Frontal cortex (tissue), 4 donors: ENCODE measurements at places on chromosomes 11 and 22.

DNA sequence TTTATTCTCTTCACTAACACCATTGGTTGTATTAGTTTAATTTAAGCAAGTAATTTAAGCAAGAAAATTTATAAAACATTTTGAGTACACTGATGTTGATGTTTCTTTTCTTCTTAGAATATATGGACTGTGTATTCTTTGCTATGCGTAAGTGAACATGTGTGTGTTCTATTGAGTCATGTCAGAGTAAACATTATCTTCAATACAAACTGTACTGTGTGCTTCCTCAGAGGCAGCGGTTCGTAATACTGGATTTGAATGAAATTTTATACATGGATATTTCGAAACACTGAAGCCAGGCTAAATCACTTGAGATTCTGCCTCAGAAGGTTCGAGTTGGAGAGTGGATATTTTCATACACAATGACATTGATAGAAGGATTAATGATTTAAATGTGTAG, 452.6 kb downstream of the LUZP2 start:
- DNase-seq, result no peak

GRCh38 chr22:23230348-23231068, 50.2 kb downstream of the BCR start:
- no peak for DNase-seq

DNA sequence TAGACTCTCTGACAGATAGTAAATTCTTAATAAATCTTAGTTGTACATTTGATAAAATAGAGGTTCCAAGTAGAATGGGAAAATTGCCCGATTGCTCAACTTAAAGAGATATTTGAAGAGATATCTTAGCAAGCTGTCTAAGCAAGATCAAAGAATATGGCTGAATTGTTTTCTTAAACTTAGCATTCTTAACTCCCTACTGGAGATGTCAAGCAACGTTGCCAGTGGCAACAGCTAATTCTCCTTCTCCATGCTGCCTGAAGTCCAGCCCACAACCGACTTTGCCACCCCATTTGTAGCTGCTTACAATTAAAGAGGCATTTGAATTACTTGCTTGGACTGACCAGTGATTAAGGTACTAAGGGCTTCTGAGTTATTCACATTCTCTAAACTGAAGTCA, 94.4 kb downstream of the FAM181B start:
- no peak for DNase-seq

- DNase-seq, result no peak
These were observed 133.1 kb upstream of the TBCEL start for GRCh38 chr11:120890609-120891320.

GRCh38 chr11:32088117-32088941, 2.5 kb upstream of the RCN1 start:
- peak; percentile 32 for DNase-seq

GRCh38 chr11:88317536-88317935, 20.0 kb downstream of the CTSC start:
- DNase-seq, result no peak

GRCh38 chr11:66592457-66593302, at the start of the genes CCDC87 and CCS:
CCDC87 (minus strand) TSS chr11:66593063; CDS start chr11:66593015, 48 bp downstream.
CCS (plus strand) TSS chr11:66593185; CDS start chr11:66593262, 77 bp downstream.
- peak; percentile 100 for DNase-seq

DNA sequence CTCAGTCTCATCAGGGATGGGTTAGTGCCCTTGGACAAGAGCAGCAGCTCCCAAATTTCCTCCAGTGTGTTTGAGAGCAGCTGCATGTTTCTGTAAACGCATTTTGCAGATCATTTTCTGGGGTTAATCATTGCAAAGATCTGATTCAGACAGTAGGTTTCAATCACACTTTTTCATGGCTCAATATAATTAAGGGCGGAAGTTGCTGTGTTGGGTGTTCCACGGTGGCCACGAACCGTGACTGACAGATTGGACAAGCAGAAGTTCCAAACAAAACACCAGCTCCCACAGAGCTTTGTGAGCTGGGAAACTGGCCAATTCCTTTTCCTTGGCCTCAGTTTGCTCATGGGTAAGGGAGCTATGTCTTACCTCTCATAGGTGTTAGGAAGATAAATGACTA, 8.4 kb upstream of the RASSF10 start:
- DNase-seq, result no peak

DNA sequence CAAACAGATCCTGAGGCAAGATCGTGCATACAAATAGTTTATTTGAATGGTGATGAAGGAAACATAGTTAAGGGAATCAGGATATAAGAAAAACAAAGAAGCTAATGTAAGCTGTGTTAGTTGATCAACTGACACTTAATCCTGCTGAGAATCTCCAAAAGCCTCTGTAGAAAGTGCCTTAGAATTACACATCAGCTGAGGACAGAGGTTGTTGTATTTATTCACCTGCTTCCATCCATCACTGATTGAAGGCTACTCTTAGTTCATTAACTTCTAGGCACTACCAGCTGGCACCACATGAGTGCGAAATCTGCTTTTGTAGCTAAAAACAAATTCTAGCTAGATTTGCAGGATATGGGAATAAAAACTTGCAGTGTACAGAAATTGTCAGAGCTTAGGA, 1082.0 kb upstream of the CNTN5 start:
- no peak for DNase-seq

GRCh38 chr11:45262900-45263299, 23.2 kb downstream of the SYT13 start:
- DNase-seq, result no peak

DNA sequence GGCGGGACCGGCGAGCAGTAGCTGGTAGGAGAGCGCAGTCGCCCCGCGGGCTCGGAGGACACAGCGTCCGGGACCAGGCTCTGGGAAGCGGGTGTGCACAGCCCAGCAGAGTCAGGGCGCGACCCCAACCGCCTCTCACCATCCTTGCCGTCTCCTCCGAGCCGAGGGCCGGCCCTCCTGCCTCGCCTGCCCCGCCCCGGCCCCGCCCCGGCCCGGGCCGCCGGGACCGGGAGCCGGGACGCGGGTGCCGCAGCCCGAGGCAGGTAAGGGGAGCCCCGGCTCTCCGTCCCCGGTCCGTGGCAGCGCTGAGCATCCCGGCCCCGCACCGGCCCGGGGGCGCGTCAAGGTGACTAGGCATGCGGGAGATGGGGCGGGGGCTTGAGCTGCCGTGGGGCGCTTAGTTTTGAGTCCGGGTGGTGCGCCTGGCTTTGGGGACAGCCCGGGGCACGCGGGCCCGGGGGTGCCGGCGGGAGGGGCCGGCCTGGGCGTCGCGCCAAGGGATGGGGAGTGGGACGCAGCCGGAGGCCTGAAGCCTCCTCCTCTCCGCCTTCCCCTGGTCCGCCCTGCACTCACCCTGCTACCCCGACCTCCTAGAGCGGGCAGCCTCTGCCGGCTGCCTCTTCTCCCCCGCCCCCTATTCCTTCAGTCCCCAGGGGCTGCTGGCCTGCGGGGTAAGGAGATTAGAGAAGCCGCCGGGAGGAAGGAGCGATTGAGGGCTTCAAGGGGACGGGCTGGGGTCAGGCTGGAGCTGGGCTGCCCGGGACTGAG, at the start of gene ABCG4:
TSS of gene ABCG4 (plus strand) at position 35 of the 768 bp plus-strand sequence. CDS start 914 bp downstream, outside the sequence.
- peak; percentile 42 for DNase-seq

DNA sequence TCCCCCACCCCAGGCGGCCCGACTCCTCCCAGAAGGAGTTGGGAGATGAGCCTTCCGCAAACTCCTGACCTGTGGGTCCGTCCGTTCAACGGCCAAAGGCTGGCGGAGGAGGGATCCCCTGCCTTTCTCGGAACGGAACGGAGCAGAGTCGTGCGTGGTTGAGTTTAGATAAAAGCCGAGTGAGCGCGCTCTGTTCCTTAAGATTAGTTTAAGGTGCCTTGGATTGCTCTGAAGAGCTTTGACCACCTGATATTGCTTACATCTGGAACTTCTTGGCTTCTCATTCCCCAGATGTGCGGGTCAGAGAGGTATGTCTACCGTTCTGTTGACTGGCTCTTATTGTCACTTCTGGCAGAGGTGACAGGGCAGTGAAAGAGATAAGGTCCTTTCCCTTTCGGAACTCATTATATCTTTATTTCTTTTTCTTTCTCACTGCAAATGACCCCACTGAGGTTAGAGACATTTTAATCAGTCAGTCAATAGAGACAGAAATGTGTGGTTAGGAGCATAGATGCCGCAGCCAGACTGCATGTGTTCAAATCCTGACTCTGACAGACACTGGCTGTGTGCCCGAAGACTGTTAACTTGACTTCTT, at the start of gene TRIM6:
TSS of gene TRIM6 (plus strand) at position 31 of the 595 bp plus-strand sequence. CDS start at position 292, 261 bp downstream.
- peak; percentile 21 for DNase-seq

DNA sequence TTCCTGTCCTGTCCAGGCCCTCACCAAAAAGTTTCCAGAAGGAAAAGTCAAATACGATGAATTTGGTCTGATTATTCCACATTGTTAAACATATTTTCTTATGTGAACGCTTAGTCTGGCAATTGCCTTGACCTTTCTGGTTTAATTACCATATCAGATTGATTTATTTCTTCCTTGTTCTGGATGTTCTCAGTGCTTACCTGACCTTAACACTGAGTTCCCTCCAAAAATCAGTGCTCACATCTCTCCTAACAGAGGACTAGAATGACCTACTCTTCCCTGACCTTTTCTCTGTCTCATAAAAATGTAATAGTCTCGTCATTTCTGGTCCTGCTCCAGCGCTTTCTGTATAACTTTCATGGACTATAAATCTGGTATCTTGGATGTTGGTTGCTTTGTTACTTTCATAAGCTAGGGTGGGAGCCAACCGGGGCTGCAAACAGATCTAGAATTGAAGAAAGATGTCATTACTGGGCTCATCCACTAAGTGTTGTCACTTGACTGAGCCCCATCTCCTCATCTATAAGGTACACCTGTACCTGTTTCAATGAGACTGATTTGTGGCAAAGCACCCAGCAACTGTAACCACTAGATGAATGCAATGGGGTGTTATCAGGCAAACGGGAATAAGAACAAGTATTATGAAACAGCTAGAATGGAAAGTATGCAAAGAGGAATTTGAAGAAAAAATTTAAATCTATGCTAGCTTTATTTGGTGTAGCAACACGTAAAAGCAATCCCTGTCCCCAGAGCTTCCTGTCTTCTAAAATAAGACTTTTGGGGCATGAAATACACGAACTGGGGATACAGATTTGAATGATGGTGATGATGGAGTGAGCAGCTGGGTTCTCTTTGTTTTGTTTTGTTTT, 2.4 kb downstream of the FADS2 start:
- no peak for DNase-seq

GRCh38 chr11:35082321-35083180, 56.4 kb upstream of the CD44 start:
- peak; percentile 26 for DNase-seq

DNA sequence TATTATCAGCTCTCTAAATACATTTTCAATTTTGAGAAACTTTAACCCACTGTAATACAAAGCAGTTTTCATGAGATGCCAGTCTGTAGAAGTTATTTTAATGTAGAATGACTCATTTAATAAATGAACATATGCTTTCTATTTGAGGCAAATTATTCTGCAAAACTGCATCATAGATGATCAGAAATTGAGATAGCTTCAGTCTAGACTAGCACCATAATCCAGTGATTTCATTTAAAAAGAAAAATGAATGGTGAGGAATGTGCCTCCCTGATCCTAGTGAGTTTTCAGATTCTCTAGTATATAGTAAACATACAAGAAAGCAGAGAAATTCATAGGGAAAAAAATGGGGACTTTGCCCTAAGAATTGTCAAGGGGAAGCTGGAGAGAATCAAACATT, 66.1 kb downstream of the OR5AK2 start:
- DNase-seq, result no peak

DNA sequence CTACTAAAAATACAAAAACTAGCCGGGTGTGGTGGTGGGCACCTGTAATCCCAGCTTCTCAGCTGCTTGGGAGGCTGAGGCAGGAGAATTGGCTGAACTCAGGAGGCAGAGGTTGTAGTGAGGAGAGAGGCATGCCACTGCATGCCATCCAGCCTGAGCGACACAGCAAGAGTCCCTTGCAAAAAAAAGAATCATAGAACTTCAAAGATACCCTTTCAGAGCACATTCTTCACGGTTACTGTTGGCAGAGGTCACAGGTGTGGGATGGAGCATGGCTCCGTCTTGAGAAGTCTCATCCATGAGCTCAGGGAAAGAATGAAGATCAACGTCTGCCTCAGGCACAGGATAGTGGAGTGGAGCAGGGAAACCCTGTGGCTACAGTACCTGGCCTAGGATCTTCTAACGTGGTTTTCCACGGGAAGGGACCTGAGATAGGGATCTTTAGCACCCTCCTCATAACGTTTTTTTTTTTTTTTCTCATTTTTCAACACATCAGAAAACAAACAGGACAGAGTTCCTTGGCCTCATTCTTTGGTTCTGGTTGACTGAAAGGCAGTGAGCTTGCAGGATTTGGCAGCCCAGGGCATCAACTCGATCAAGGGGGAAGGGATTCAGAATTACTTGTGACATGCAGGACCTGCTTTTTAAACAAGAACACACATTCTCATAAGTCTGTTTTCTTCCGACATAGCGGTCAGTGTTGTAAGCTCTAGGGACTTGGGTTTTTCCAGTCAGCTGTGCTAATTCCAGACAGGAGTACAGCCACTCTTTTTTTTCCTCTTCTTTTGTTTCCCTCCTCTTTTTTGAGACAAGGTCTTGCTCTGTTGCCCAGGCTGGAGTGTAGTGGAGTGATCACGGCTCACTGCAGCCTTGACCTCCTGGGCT, 22.8 kb downstream of the F2 start:
- no peak for DNase-seq

- DNase-seq, result no peak
These were observed 176.0 kb downstream of the CHST1 start for GRCh38 chr11:45489281-45489905.

DNA sequence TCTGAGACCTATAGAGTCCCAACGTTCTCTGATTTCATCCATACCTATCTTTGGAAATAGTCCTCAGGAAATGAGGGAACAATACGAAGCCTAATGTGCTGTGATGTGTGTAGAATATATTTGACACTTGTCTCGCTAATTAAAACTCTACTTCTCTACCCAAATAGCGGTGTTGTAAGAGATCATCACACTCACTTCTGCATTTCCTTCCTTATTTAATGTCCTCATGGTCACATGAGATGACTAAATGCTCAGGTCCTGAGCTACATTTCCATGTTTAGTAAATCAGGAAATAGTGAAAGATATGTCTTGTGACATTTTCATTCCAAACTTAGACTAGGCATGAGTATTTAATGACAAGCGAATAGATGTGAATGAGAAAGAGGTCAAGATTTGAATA, 112.3 kb downstream of the MAML2 start:
- DNase-seq, result no peak

DNA sequence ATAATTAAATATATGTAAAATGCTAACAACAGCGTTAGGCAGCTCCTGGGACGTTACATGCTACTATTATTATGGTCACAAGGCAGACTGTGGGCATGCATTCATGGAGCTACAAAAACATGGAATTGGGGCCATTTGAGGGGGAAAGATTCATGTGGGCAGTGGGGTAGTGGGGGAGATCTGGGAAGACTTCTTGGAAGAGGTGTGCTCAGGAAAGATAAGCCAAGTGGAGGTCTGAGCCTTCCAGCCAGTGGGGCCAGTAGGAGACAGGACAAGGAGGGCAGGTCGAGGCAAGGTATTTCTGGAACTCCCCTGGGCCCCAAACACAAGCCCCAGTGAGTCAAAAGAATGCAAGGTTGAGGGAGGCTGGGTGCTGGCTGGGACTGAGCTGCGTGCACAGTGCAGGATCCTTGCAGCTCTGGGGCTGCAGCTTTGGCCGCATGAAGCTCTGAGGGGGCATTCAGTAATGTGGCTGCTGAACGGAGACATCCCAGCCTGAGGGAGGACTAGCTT, 35.4 kb downstream of the CYTH4 start:
- DNase-seq, result no peak
